ENCODE measurements at places on chromosomes 5 and 9.

DNA sequence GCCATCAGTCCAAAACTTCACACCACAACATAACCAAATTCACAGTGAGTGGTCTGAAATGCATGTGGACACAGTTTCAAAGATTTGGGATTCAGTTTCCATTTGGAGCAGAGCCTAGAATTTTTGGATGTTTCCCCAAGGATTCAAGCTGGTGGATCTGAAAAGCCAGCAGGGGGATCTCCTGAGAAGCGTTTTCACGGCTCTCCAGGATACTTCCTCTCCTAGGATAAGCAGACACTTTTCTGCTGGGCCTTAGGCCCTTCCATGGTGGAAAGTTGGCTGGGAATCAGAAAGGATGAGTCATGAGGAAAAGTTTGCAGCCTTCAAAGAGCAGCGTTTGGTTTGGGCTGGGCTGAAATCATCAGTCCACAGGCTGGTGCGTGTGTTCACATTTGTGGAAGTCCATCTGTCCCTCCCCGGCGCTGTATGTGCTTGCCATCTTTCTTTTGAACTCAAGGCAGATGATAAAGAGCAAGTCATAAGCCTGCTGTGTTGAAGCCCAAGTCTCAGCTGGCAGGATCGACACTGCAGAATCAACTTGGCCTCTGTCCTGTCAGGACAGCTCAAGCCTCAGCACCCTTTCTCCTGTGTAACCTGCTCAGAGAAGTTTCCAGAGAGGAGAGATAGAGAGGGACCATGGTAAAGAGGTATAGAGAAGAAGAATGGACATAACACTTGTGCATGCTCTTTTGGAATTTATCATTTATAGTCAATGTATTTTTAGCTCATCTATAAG, 152.6 kb upstream of the MSX2 start:
- no peak for DNase-seq

GRCh38 chr9:14323985-14324650, 10.2 kb upstream of the NFIB start:
- DNase-seq: no peak

DNA sequence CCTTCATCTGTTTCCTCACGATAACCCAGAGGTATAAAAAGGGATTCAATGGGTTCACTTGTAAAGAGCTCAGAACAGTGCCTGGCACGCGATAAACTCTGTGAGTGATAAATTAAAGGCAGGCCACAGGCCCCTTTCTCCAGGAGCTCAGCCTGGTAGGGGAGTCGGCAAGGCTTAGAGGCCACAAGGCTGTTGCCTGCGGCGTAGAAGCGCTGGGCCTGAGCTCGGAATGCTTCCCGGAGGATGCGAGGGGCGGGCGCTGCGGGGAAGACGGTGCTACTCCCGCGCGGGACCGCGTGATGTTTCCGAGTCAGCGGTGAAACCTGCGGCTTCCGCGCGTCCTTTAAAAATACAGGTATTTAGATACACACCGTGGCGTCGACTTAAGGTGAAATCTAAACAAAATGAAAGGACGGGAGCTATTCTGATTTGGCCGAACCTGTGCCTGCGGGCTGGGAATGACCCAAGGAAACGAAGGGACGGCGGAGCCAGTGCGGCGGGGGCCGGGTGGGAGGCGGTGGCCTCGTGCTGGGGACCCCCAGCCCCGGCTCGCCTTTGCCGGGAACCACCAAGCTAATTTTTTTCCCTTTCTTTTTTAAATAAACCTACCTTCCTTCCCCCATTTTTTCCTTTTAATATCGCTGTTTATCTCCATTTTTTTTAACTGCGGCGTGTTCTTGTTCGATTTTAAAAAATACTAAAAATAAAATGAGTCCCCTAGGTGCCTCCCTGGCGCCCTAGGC, 6.2 kb downstream of the NKX2-5 start:
- DNase-seq: no peak

DNA sequence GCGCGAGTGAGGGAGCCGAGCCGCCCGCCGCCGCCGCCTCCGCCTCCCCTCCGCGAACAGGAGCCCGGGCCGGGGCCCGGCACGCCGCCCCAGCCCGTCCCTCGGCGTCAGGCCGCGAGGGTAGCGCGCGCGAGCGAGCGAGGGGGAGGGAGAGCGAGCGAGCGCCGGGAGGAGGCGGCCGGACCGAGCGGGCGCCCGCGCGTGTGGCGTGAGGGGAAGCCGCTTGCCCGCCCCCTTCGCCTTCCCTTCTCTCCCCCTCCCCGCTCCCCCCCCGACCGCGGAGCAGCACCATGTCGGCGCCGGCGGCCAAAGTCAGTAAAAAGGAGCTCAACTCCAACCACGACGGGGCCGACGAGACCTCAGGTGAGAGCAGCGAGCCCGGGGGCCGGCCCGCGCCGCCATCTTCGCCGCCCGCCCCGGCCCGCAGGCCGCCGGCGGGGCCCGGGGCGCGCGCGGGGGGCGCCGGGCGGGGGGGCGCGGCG, 312 bp downstream of the SET start:
- DNase-seq: peak; percentile 83

DNA sequence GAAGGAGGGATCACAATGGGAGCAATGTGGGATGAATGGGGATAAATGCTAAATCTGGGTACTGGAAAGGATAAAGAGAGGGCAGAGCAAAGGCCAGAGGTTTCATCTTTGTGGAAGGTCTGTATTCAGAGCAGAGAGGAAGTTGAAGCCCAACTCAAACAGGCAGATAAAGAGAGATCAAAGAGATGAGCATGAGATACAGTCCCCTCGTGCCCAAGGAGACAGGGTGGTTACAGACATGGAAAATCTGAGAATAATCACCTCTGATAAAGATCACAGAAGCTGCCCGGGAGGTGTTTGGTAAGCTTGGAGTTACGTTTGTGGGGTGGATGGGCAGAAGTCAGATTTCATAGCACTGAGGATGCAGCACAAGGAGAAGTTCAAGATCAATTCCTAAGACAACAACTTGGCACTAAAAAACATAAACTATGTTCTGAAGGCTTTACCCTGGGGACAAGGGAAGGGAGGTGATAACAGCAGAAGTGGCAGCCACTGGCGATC, 459 bp upstream of the ERAP2 start:
- no peak for DNase-seq

GRCh38 chr5:96655085-96655484, 7.1 kb upstream of the CAST start:
- no peak for DNase-seq

GRCh38 chr5:166354332-166354731, 1937.1 kb upstream of the WWC1 start:
- DNase-seq: no peak

- no peak for DNase-seq
These were observed 30.4 kb downstream of the PPP2R2B start for GRCh38 chr5:146848133-146848532.

DNA sequence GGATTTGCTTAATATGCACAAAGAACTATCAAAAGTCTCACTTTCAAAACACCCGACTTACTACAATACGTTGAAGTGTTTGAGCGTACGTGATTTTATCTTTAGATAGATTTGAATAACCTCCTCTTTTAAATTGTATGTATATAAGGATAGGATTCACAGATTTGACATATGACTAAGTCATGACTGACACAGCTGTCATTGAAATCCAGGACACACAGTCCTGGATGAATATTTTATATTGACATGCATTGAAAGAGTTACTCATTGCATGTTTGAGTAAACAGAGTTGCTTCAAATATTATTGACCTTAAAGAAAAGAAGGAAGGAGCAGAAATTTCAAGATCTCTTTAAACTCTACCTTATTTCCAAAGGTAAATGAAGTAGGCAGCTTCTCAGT, 3.3 kb downstream of the MUSK start:
- no peak for DNase-seq

GRCh38 chr5:55634209-55634805, 77.8 kb downstream of the SLC38A9 start:
- DNase-seq: no peak

Measured in CD4-positive, alpha-beta T cell (primary cell).